ENCODE measurements at places on chromosomes 6 and 20.

DNA sequence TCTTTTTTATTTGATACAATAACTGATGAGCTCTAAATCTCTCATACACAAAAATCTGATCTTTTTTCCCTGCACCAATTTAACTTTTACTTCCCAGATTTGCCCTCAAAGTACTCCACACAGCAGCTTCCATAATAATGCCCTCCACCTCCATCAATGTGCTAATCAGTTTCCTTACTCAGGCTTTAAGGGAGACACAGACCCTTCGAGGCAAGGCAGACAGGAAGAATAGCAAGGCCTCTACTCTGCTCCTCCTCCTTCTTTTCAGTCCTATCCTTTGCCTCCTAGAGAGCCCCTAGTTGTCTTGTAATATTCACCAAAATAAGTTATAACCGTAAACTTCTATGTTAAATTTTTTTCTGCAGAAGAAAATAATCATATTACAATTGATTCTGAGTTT is 444.9 kb upstream of the RNF217 start:
- DNase-seq, result no peak

DNA sequence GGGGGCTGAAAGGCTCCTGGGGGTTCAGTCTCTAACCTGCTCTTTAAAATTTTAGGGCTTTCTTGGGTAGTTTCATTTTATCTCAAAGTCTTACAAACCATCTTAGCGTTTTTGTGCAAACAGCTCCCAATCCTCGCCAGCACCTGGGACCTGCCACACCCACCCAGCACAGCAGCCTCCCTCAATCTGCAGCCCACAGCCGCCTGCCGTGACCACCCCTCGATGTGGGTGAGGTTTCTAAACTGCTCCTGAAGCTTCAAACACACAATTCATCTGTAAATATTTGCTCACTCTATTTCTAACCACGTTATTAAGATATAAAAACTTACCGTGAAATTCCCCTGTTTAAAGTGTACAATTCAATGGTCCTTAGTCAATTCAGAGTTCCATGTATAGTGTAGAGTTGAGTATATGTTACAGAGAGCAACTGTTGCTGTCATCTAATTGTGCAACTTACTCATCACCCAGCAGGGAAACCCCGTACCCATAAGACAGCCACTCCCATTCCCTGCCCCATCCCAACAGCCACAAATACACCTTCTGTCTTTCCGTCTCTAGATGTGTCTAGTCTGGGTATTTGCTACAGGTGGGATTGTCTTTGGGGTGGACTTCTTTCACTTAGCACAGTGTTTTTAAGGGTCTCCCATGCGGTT is 381.0 kb downstream of the TAF4 start:
- no peak for DNase-seq

GRCh38 chr20:62267543-62267942 is 29.2 kb downstream of the OSBPL2 start:
- DNase-seq, result no peak

DNA sequence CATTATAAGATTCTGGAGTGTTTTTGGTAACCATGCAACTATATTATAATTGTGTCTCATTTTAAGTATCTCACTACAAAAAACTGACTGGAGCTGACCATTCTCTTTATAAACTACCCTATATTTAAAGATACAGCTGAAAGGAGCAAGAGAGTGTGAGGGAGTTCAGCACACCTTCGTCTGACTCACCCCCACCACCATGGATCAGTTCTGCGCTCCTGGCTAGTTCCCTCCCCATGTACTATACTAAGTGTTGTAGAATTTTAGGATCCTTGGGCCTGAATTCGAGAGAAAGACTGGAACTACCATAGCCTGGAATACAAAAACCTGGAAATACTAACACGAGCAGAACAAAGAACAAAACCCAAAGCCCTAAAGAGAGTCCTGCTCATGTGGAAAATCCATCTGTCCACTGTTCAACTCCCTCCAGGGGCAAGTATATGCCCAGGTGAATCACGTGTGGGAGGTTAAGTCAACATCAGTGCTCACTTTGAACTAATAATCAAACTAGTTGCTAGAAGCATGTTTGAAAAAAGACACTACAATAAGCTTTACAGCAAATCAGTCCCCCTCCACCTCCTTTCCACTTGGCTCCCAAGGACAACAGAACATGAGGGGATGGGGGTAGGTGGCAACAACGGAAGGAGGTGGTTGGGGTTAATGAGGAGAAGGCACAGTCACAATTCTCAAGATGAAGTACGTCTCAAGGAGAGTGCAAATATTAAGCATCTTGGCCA is 46.8 kb downstream of the ELOVL5 start:
- DNase-seq, result peak; percentile 51

- DNase-seq, result no peak
These were observed 79.9 kb downstream of the TOX2 start for GRCh38 chr20:43994486-43995100.

- no peak for DNase-seq
These were observed 83.8 kb downstream of the TENT5A start for GRCh38 chr6:81668615-81669047.

GRCh38 chr6:144411531-144412165 is 126.5 kb downstream of the UTRN start:
- DNase-seq, result no peak

- no peak for DNase-seq
These were observed 84.3 kb downstream of the PFDN4 start for GRCh38 chr20:54292185-54292584.

- DNase-seq, result no peak
These were observed 738.4 kb downstream of the DHX35 start for GRCh38 chr20:39700528-39700927.

GRCh38 chr20:36950414-36951197 is 902 bp downstream of the SAMHD1 start:
- peak; percentile 57 for DNase-seq

- DNase-seq, result no peak
These were observed 179.3 kb downstream of the MTFR2 start for GRCh38 chr6:136070815-136071214.

DNA sequence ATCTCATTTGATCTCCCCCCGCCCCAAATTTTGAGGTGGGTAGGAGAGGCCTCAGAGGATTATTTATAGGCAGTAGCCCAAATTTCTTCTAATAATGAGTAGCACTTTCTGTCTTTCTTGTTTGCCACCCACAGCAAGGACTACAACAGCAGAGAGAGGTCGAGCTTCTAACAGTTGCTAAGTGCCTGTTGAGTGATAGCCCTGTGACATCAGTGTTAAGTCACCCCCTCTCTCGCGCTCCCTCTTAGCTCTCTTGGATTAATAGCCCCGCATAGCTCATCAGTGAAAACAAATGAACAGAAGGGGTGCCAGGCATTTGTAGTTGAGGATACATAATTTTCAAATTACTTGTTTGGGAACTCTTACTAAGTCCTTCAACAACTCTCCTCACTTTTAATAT is 3.5 kb downstream of the ANKRD60 start:
- no peak for DNase-seq

- no peak for DNase-seq
These were observed 4.3 kb downstream of the UST start for GRCh38 chr6:148750838-148751792.

DNA sequence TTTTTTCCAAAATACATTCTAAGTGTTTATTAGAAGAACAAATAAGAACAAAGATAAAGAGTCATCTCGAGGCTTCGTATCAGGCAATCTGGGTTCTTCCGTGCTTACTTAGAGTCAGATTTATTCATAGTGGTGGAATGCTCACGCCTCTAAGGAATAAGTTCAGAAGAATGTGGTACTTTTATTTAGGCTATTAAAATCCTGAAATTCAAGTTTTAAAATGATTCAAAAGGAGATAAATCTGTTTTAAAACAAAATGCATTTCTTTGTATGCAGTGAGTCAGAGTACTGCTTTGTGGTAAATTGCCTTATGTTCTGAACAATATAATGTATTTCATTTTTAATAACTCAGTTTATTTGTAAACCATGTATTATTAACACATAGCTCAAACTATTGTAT is 89.1 kb downstream of the FUT9 start:
- DNase-seq, result no peak

DNA sequence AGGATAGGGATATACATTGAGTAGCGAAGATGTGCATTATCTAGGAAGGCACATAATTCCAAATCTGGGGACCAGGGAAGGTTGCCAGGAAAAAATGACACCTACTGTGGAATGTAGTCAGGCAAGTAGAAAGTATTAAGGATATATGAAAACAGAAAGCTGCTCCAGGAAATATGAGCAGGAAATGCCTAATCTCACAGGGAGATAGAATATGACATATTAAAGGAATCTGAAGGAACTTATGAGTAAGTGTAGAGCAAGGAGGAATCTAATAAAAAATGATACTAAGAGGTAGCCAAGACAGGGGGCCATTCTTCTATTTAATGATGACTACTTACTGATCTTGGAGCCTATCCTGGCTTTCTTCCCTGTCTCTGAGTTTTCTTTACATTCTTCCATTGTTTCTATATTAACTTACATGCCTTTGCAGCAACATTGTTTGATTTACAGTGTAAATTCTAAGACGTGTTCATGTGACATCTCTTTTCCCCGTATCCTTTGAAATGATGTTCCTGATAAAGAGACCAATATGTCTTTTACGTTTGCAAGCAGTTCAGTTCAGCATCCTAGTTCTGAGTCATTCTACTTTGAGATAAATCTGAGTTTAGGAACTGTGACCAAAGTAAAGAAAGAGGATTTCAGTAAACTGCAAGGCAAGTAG is 58.6 kb downstream of the TINAG start:
- no peak for DNase-seq

DNA sequence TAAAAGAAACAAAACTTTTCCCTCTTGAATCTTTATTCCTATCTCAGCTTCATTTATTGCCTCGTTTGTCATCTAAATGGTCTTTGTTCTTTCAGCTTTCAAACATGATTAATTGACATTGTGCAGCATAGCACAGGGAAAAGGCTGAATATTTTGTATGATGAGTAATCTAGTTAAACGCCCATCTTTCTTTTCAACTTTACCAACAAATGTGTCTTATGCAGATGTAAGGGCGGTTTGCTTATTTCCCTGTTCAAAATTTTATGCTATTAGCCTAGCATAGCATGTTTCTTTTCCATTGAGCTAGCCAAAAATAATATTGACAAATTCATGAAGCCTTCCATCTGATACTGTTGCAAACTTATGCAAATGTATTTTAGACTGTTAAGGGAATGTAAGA is 176.4 kb upstream of the AKAP12 start:
- no peak for DNase-seq

- no peak for DNase-seq
These were observed 2.1 kb downstream of the KIAA0319 start for GRCh38 chr6:24643920-24644319.

- no peak for DNase-seq
These were observed 40.3 kb downstream of the NCR2 start for GRCh38 chr6:41375598-41376151.
